ENCODE measurements at places on chromosomes 3 and 15.
A peak's percentile ranks its signal among the peaks of the same experiment; 100 is the strongest.

DNA sequence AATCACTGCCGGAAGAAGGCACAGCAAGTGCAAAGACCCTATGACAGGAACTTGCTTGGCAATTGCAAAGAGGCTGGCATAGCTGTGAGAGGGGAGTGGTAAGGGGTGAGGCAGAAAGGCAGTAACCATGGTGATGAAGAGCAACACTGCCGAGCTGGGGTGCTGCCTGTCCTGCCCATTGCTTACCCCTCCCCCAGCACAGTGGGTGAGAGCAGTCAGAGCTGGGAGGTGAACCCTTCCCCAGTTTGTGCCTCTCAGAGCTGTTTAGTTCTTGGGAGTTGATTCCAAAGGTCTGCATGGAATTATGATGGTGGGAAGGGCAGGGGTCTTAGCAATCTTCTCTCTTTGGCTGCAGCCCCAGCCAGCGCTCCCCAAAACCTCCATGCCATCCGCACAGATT, 8.8 kb downstream of the TYRO3 start:
- DNase-seq = no peak

DNA sequence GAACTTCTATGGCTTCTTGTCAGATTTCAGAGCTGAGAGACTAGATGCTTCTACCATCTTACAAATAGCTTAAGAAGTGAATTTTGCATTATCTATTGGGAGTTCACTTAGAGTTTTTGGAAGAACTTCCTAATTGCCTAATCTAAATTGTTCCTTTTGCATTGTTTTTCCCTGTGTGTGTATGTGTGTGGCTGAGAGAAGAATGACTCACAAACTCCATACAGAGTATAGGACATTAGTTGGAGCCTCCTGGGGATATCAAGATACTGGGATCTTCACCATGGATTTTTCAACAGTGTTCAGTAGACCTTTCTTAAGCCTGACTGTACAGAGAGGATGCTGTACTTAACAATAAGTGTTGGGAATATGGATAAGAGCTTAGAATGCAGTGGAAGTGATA, 10.9 kb downstream of the TLNRD1 start:
- DNase-seq = no peak

- DNase-seq = no peak
These were observed 107.7 kb downstream of the WDR76 start for GRCh38 chr15:43934480-43934879.

GRCh38 chr15:36029606-36030210, 483.7 kb upstream of the DPH6 start:
- no peak for DNase-seq

- DNase-seq = no peak
These were observed 353.3 kb downstream of the LPP start for GRCh38 chr3:188507244-188507720.

GRCh38 chr3:58013973-58014649, 5.9 kb downstream of the FLNB start:
- DNase-seq = no peak

- DNase-seq = no peak
These were observed 50.4 kb upstream of the TBC1D21 start for GRCh38 chr15:73822998-73823397.

DNA sequence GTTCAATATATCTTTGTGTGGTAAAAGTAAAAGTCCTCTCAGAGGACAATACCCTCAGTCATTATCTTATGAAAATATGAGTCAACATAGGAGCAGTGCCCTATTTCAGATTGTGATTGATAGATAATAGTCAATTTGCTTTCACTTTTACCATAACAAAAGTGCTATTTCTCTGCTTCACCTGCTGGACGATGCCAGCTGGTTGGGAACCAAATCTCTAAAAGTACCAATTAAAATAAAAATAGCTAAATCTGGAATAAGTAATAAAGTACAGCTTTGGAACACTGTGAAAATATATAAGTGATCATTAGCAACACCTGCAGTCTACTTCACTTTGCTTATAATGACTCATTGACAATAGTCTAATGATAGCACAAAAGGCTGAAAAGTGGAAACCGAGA, 390.3 kb upstream of the AGTR1 start:
- no peak for DNase-seq

DNA sequence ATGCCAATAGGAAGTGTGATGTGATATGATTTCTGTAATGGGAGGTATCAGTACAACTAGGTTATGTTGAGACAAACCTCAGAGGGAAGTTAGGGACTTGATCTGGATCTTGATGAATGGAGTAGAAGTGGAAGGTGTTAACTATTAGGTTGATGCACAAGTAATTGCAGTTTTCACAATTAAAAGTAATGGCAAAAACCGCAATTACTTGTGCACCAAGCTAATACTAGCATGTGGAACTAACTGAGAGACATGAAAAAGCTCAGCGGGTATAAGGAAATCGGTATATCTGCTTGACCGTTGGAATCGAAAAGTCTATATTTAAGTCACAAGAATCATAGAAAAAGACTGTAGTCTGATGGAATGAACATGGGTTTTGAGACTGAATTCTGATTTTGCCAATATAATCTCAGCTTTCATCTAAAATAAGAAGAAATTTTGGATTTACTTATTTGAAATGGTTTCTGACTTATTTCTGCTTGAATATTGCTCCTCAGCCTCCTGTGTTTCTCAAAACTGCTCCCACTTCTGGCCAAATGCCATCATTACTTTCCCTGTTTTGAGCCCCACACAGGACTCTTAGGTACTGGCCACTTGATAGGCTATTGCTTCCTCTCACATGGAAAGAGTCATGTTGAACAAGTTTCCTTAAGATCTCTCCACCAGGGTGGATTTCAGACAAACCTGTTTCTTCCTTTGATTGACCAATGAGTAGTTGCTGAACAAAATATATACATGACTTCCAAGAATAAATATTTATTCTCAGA, 271.5 kb upstream of the COL8A1 start:
- no peak for DNase-seq

- DNase-seq = no peak
These were observed 2.2 kb downstream of the SATB1 start for GRCh38 chr3:18422972-18423371.

GRCh38 chr3:63654931-63655330, 2.5 kb downstream of the SNTN start:
- DNase-seq = no peak

- no peak for DNase-seq
These were observed 249.9 kb downstream of the SHOX2 start for GRCh38 chr3:157856078-157856939.

GRCh38 chr15:62107571-62108121, 40.9 kb downstream of the C2CD4A start:
- no peak for DNase-seq

- no peak for DNase-seq
These were observed 30.5 kb downstream of the RTP1 start for GRCh38 chr3:187227658-187228258.

DNA sequence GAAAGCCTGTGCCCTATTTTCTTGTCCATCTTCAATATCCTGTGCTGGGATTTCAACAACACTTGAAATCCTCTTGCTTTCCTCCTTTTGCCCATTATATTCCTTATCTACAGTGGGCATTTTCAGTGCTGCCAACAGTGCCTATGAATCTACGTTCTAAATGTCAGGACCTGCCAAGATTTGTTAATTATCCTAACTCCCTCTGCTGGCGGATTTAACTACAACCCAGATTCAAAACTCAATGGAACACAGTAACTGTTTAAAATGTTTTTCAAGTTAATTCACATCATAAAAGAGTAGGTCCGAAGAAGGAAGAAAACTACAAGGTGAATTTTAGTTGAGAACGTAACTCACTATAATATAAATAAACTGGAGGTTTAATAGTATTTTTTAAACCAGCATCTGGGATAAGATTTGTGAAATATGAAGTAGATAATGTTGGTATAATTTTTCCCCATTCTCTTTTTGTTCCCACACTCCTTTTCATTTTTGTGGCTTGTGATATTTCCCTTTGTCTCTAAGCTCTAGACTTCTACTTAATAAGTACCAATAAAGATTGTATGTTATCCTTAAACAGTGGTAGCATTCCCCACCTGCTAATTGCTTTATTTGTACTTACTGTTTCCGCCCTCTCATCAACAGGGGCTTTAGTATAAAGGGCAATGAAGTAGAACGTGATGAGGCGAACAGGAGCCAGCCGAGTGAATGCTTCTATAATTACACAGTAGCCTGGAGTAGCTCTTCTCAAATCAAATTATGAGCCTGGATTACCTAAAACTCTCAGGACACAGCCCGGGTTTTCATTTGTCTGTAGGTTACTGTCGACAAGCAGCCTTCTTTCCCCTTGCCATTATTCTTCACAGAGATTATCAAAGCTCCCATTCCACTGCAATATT, 302.5 kb upstream of the ATP11B start:
- peak; percentile 6 for DNase-seq

DNA sequence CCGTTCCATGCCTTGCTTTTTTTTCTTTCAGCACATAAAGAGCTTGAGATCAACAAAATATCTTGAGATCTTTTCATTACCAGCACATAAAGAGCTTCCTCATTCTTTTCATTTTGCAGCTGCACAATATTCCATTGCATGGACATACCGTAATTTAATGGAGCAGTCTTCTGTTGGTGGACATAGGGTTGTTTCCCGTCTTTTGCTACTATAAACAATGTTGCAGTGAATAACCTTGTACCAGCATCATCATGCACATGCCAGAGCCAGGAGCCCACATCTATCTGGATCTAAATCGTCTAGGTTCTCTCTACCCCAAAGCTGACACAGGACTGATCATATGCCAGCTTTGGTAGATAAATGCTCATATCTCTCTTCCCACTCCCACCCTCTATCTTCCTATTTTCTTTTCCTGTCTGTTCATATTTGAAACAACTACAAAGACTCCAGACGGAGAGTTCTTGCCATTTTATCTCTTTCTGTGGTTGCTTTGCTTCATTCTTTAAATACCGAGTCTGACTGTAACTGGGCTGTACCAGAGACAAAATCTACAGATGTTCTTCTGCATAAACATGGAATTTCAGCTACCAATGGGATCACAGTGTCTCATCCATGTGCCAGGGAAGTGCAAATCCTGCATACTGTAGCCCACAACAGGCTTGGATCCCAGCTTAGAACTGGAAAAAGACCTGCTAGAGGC, 47.1 kb upstream of the AKAP13 start:
- no peak for DNase-seq

GRCh38 chr3:58646503-58646902, 20.1 kb downstream of the FAM3D start:
- no peak for DNase-seq

DNA sequence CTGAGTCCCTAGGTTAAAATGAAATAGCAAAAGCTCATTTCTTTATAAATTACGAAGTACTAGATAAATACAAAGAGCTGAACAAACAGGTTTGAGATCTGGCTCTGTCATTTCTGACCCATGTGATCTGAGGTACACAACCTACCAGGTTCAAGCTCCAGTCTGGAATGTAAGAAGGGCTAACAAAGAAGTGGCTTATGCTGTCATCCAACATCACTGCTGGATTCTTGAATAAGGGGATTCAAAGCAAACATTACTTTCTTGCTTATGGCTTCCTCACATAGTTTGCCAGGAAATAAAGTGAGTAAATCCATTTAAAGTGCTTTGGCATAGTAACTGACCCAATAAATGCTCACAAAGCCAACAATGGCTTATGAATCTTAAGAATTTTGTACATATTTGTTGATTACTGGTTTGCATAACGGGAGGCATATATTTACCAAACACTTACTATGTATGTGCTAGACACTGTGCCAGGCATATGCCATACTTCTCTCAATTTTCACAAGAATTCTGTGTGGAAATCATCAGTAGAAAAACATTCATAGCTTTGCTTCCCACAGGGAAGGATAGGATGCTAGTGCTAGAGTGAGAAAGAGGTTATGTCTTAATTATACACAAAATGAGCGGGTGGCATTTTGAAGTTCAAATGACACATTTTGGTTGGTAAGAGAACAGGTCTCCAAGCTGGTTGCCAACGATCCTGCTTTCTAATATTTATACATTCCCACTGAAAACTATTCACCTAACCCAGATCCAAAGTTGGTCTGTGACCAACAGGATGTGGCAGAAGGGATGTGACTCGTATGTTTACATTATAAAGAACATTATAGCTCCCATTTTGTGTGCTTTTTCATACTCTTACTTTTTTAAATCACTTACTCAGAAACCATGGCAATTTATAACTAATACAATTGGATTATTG, 38.7 kb upstream of the CSPG5 start:
- DNase-seq = no peak

DNA sequence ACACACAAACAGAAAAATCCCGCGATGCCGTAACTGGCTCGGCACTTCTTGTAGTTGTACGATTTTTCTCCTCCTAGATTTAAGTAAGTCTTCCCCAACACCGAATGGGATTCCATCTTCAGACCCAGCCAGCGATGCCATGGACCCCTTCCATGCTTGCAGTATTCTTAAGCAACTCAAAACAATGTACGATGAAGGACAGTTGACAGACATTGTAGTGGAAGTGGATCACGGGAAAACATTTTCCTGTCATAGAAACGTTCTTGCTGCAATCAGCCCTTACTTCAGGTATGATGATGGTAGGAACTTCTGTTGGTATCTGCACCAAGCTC, 763 bp downstream of the KBTBD8 start:
- no peak for DNase-seq

DNA sequence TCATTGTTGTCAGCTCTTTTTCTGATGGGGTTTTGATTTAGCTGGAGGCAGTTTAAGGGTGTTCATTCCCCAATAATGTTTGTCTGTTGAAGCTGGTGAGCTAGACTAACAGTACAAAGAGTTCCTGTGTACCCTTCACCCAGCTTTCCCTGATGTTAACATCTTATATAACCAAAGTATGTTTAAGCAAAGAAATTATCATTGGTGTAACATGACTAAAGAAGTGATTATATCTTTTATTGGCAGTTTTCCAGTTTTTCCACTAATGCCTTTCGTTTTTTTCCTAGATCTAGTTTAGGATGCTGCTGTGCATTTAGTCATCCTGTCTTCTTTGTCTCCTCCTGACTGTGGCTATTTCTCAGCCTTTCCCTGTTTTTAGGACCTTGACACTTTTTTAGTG, 165.6 kb downstream of the LPP start:
- DNase-seq = no peak

DNA sequence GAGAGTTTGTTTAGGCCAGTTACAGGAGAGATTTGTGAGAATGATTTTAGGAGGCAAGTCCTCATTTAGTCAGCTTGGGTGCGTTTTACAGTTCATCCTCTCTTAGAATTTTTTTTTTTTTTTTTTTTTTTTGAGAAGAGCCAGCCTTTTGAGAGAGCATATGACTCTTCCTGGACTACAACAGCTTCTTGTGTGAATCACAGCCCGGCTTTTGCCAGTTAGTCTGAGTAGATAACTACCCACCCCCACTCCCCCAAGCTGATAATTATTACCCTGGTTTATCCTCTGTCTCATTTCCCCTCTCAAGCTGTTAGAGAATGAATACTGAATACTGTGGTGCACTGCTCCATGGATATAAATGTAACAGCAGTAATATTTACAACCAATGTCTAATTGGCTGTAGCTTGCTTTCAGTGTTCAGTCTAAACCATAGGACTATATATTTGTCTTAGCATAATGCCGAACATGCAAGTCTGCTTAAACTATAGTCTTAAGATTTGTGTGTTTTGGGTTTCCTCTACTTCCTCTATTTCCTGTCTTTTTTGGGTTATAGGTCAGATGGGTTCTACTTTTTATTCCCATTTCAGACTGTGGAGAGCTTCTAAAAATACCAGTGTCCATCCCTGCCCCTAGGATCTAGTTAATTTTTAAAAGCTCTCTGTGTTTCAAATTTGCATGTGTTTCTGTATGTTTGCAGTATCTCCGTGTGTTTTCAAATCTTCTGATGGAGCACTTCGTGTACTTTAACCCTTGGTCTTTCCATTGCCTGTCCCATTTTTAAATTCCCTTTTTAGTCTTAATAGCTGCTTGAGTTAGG, 8.0 kb downstream of the CHD2 start:
- DNase-seq = peak; percentile 56

Measured in activated CD4-positive, alpha-beta T cell treated with anti-CD3 and anti-CD28 coated beads, Interleukin-2, Interleukin-6, amounts not matched to agents 100 ng/mL and 50 ng/mL, durations not matched to agents 16 hours and 8 hours (primary cell).